Effector CD8-positive, alpha-beta T cell (primary cell): ENCODE measurements at places on chromosomes 7 and 10.

DNA sequence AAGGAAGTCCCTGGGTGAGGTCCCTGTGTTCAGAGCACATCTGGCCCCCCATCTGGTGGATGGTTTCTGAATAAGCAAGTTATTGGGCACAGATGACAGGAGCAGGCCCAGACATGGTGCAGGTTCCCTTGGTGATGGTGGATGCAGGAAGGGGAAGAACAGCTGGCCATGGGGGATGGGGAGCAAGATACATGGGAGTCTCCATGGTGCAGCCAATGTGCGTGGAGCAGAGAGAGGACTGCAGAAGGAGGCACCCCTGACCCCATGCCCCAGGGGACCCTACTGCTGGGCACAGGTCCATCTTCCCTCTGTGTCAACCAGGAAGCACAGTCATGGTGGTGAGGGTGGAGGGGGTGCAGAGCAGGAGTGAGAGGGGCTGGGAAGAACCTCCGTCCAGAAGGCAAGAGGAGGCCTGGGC is 43.8 kb upstream of the RABGEF1 start:
- no peak for DNase-seq

- DNase-seq, result no peak
These were observed 60.0 kb downstream of the CHN2 start for GRCh38 chr7:29254591-29254990.

GRCh38 chr10:34492081-34492480 is 323.0 kb downstream of the PARD3 start:
- no peak for DNase-seq

- DNase-seq, result no peak
These were observed 28.2 kb downstream of the COL26A1 start for GRCh38 chr7:101390901-101391301.

DNA sequence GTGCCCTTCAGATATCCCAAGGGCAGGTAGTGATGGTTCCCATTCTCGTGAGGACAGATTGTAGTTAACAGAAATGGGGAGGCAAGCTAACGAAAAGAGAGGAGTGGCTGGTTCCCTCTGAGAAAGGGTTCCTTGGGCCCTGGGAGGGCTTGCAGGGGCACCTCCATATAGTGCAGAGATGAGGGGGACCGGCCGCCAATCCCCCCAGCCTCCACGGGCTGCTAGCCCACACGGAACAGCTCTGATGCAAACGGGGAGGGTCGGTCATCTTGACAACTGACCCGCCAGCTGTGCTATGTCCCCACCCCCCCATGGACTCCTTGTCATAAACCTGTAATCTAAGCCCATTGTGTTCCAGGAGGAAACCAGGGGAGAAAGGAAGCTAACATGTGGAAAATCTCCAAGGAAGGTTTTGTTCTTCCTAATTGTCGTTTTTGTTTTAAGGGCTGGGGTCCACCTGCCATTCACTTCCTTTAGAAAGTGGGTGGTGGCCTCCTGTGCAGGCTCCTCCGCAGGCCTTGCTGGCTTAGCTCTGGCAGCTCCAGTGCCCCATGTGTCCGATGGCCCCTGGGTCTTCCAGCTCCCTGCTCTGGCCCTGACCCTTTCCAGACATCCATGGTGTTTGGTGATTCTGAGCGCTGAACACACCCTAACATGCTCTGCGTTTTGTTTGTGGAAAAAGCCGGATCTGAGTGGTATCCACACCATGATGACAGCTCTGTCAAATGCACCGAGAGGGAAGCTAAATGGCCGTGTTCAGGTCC is 15.9 kb downstream of the ADCY1 start:
- DNase-seq, result no peak

GRCh38 chr7:154306036-154306435 is 253.8 kb downstream of the DPP6 start:
- no peak for DNase-seq

GRCh38 chr10:132111121-132111731 is 45.5 kb downstream of the JAKMIP3 start:
- no peak for DNase-seq

DNA sequence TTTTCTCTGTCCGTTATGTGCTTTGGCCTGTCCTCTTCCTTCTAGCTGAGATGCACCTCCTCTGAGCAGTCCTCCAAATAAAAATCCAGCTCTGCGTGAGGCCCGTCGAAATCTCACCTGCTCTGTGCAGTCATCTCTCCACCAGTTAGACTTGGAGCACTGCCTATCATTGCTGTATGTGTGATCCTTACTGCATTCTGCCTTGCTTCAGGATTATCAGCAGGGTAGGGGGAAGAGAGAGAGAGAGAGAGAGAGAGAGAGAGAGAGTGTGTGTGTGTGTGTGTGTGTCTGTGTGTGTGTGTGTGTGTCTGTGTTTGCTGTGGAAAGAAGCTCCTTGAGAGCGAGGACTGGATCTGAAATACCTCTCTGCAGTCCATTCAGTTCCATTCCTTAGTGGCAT is 129.4 kb downstream of the CCNY start:
- DNase-seq, result no peak

- DNase-seq, result no peak
These were observed 60.0 kb downstream of the VSTM4 start for GRCh38 chr10:49055221-49055849.

- no peak for DNase-seq
These were observed 81.7 kb downstream of the STK31 start for GRCh38 chr7:23791721-23792120.
